Naive thymus-derived CD4-positive, alpha-beta T cell (primary cell): ENCODE measurements at places on chromosomes 2 and 18.

DNA sequence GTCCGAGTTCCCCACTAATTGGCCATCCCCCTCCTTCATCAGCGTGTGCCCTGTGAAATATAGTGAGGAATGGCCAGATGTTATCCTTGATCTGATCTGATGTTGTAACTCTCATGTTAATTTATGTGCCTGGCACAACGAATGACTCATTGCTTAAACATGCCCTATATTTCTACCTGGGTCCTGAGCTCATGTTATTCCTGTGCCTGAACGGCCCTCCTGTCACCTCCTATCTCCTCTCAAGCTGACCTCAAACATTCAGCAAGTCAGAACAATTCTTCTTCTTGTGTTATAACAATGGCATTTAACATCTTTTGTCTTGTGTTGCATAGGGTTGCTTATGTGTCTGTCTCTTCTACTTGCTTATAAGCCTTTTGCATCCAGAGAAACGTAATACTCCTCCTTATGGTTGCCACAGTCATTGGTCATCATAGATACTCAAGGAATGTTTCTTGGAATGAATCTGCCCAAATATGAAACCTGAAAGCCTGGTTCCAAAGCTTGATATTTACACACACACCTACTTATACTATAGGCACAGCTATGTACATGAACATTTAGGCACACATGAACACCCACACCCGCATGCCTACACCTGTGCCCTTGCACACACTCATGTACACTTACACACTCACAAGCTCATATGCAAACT lies 80.2 kb upstream of the PHLPP1 start:
- no peak for DNase-seq

DNA sequence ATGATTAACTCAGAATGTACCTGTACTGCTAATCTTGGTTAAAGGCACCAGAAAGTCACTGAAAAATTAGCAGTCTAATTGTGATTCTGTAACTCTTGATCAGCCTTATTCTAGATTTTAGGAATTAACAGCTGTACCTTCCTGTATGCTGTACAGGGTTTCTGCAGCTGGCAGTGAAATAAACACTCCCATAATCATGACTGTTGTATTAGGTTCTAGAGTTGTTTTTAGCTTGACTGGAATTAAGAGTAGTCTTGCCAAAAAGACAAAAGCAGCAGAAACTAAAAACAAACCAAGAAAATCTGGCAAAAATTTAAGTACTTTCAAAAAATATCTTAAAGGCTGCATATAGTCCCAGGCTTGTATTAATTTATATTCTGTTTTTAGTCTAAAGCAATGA lies 103.5 kb downstream of the SOS1 start:
- no peak for DNase-seq

GRCh38 chr18:58605027-58606020 lies 23.6 kb downstream of the ALPK2 start:
- DNase-seq = peak; percentile 30

DNA sequence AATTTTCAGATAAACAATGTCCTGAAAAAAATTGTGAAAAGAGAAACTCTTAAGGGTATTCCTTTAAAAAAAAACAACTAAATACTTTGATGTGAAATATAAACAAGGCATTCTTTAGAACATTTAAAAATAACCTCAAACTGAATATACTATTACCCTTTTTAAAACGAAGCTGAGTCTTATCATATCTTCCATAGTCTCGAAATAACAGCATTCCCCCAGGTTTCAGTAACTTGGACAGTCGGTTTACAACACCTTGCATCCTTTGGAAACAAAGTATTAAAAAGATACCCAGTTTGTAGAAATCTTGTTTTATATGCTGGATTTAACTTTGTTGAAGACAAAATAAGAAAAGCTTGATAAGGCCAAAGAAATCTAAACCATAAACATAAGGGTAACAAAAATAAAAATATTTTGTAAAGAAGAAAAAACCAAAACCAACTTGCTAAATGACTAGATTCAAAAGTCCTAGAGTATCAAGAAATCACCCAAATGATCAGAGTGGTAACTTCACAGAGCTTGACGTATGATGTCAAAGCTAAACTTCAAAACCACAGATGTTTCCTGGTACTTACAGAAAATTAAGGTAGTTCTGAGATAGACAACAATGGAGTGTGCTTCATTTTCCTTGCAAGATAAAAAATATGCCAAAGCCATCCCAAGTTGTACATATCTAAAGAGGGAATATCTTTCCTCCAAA lies 107.8 kb downstream of the METTL8 start:
- DNase-seq = no peak

GRCh38 chr2:101509499-101510284 lies 34.8 kb upstream of the RFX8 start:
- no peak for DNase-seq

DNA sequence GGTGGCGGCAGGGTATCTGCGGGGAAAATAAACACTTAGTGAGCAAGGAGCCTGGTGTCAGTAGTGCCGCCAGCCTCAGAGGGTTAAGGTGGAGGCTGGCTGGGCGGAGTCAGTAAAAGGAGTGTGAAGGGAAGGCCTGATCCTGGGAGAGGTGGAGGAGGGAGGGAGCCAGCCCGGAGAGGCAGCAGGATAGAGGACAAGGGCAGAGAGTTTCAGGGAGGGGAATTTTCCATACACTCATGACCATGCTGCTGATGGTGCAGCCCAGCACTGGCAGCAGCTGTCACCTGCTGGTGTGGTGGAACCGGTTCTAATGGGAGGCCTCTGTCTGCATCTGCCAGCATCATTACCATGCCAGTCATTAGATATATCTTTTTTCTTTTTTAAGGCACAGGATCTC lies 2.0 kb upstream of the TEX44 start:
- DNase-seq = no peak

GRCh38 chr2:226310146-226310545 lies 489.5 kb downstream of the IRS1 start:
- no peak for DNase-seq

GRCh38 chr2:20196657-20197161 lies 28.2 kb downstream of the SDC1 start:
- DNase-seq = no peak

DNA sequence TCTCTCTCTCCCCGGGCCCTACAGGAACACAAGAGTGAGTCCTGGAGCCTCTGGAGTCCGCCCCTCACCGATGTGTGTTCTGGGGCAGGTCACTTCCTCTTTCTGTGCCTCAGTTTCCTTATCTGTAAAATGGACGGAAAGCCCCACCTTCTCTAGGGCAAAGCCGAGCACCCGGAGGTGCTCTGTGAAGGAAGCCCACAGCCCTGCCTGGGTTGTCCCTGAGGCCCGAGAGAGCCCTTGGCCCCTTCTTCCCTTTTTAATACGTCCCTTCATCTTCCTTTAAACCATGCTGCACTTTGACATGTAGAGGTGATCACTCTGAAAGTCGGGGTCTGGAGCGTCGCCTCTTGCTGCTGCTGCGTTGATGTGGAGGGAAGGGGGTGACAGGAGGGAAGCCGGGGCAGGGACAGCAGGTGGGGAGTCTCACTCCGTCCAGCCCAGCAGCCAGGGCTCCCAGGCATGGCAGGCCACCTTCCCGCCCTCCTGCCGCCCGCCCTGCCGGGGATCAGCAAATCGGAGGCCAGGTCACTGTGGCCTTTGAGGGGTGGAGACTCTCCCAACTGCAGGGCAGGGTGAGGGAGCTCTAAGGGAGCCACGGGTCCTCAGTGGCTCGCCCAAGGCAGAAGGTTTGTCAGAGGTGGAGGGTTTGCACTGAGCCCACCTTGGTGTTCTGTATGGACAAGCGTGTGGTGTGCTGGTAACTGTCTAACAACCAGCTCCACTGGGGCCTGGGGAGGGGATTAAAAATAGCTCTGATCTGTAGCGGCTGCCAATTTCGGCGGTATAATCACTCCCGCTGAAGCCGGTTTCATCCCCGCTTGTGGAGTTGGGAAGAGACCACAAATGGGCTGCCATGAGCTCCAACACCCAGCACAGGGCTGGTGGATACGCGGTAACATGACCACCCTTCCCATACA lies 135.9 kb upstream of the ID2 start:
- DNase-seq = no peak

DNA sequence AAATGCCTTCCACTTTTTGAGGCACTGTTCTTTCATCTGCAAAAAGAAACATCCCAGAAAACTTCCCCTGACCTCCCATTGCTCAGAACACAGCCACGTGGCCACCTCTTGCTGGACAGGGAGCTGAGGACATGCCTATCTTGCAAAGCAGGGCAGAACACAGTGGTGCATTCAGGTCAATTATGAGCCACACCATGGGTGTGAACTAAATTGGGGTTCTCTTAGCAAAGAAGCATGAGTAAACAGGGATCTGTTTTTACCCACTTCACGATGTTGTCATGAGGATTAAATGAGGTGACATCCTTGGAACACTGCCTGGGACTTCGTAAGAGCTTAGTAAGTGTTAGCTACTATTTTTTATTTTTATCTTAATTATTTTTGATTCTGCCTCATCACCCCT lies 25.1 kb downstream of the BMP10 start:
- DNase-seq = no peak
